AG10803 (cell line): ENCODE measurements at places on chromosomes 1 and 21.

GRCh38 chr1:89594096-89594740, 38.7 kb upstream of the LRRC8C start:
- DNase-seq = no peak

DNA sequence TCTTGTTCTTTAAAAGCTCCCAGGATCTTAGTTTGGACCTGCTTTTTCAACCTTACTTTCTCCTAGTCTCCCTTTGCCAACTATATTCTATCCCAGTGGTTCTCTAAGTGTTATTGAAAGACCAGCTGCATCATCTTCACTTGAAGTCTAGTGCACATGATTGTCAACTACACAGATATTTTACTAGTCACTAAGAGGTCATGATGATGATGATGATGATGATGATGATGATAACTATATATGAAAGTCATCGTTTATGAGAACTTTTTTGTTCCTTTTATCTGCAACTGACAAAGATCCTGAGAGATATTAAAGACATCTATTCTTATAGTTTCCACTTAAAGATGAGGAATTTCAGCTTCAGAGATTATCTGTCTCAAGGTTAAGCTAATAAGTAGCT, 479.0 kb upstream of the ZRANB2 start:
- no peak for DNase-seq

GRCh38 chr1:229192031-229192430, 78.9 kb upstream of the RAB4A start:
- peak; percentile 58 for DNase-seq

DNA sequence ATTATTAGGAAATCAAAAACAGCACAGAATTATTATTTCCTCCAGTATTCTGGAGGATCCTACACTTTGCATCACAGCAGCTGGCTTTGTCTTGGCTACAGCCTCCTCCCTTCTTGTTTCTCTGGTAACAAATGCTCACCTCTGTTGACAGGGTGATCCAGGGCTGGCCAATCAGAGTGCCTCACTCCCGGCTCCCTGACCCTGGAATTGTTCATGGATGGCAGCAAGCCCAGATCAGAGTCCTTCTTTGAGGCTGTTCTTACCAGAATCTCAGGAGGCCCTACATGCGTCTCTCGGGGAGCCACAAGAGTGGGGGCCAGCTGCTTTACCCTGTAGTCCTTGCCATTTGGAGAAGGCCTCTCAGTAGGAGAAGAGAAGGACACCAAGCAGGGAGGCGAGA, 48.4 kb upstream of the IGSF5 start:
- DNase-seq = no peak

GRCh38 chr1:226814751-226815537, 55.5 kb upstream of the PSEN2 start:
- peak; percentile 80 for DNase-seq

DNA sequence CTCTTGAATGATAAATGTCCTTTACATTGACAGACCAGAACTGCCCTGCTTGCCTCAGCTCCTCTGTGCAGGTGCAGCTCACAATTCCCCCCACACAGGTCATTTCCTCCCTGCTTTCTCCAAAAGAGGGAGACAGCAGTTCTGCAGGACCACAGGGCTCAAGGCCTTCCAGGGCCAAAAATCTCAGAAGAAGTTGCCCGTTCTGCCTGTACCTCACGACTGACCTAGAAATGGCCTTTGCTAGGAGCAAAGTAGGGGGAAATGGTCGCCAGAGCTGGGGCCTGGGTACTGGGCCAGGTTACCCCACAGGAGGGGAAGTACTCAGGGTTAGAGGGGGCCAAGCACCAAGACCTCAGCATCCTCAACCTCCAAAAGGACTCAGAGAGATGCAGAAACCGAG, 11.1 kb downstream of the RNU1-2 start:
- DNase-seq = no peak

DNA sequence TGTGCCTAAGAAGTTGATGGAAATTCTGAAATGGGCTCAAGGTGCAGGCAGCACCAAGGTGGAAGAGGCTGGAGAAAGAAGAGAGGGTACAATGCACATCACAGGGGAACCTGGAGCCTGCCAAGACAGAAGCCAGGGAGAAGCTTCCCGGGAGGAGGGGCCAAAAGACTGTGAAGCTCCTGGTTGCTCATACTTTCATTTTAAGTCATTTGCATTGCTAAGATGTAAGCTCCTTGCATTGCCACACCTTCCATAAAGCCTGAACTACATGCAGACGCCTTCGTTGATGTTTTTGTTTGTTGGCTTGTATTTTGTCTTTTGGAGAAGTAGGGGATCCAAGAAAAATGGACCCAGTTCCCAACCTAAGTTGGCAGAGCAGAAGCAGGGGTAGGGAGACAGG, 69.0 kb downstream of the HMGB4 start:
- no peak for DNase-seq

- DNase-seq = peak; percentile 54
Measured at GRCh38 chr1:70767377-70767776, 280.2 kb downstream of the PTGER3 start.

- no peak for DNase-seq
Measured at GRCh38 chr1:156344409-156344808, 6.1 kb downstream of the TSACC start.

DNA sequence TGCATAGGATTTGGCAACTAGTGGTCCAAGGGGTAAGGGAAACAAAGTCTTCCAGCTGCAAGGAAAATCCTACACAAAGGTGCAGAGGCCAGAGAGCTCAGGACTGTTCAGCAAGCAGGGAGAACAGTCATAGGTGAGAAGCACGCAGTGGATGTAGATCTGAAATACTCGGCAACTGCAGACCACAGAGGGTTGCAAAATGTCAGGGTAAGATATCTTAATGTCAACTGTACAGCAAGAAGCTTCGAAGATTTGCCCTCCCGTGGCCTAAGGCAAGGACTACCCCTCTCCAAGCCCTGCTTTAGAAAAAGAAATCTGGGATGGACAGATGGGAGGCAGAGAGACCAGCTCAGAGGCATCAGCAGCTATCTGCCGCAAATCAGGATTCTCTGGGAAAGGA, 153.4 kb upstream of the IRF2BP2 start:
- no peak for DNase-seq

DNA sequence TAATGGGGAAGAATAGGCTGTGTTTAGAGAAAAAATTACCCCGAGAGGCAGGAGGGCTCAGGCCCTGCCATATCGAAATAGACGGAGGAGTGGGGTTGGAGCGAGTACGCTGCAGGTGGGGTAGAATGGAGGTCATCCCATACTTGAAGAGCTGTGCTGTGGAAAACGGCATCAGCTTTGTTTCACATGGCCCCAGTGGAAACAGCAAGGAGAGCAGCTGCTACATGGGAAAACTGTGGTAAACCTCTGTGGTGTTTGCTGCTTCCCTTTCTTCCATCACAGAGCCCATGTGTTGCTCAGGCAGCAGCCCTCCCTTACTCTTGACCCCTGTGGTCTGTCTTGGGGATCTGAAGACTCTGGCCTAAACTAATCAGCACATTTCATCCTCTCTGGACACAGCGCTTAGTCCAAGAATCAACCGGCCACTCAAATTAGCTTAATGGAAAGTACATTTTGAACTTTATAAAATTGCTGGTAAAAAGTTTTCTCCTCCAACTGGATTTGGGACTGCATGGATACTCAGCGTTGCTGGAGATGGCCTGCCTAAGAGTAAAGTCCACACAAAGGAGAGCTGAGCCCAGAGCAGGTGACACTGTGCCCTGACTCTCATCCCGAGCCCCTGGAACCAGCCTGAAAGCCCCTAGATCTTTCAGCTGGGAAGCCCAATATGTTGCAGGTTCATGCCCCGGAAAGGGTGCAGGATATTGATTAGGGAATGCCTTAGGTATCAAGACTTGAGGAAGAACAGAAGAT, 127.1 kb upstream of the GADD45A start:
- DNase-seq = no peak

GRCh38 chr1:13790290-13791030, 90.5 kb downstream of the PRDM2 start:
- DNase-seq = no peak

DNA sequence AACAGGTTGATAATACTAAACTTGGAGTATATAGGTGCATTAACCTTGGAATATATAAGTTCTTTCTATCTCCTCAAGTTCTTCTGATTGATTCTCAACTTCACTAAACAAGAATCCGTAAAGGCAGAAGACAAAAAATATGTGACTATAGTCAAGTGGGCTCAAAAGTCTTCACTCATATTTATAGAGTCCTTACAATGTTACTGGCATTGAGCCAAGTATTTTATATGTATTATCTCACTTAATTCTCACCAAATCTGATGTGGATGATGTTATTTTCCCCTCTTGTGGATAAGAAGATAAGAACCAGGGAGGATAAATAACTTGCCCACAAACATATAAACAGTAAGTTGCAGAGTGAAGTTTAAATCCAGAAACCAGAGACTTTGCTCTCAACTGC, 486.9 kb downstream of the LRRIQ3 start:
- no peak for DNase-seq

- DNase-seq = no peak
Measured at GRCh38 chr1:160192234-160192633, 1.9 kb downstream of the CASQ1 start.

- no peak for DNase-seq
Measured at GRCh38 chr1:208151728-208152598, 92.2 kb downstream of the PLXNA2 start.

DNA sequence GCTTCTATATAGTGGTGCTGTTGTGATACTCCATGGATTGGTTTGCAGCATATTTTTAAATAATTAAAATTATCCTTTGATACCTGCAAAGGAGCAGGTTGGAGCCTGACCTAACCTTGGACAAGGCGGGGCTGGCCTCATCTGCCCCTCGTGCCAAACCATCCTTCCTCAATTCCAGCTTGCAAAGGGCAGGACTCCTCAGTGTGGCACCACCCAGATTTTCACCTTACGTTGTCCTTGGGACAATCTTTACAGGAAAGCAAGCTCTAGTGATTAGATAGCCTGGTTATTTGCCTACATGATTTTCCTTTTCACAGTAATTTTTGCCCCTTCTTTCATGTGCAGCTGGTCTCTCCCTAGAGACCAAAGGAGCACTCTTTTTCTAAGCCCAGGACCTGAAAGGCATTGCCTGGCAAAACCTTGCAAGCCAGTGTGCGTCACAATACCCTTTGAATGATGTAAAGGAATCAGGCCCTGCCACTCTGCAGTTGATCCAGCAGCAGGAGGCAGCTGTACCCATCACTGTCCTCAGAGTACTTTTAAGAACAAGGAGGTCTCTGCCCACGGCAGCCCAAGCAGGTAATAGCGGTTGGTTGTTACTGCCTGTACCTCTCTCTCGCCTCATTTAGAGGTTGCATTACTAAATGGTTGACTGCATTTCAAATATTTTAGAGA, 99.4 kb downstream of the ADSS2 start:
- no peak for DNase-seq

DNA sequence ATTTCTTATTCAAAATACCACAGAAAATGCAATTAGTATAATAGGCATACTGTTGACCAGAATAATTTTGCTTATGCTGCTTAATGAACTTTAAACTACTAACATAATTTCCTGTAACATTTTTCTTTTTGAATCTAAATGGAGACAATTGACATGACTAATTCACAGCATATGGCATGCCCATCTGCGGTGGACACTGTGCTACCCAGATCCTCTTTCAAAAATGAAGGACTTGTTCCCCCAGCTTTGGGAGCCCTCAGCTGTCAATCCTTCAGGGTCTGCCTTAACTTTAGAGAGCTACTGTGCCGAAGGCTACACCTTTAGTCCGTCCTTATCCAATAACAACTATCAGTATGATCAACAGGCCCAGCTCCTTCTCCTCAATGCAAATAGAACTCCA, 789.0 kb downstream of the PLA2G4A start:
- no peak for DNase-seq

- DNase-seq = no peak
Measured at GRCh38 chr1:53477651-53478501, 18.7 kb downstream of the DMRTB1 start.

DNA sequence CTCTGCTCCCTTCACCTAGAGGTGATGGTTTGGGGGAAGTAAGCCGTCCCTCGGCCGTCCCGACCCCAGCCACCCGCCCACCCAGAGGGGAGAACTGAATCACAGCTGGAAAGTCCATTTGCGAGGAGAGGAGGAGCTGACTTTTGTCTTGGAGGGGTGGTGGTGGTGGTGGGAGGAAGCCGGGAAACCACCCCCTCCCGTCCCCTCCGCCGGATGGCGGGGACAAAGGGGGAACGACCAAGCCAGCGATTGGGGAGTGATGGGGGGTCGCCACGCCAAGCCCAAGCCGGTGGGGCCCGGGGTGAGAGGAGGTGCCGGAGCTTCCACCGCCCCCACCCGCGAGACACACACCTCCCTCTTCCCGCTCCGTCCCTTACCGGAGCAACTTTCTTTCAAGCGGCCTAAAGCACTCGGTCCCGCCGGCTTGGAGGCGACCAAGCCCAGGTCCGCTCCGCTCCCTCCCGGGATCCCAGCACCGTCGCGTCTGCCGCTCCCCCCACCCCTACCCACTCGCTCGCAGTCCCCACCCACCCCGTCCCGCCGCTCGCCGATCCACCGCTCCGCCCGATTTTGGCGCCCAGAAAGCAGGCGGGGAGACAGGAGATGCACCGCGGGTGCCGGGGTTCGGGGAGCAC, 540 bp downstream of the ARHGEF2 start:
- no peak for DNase-seq

DNA sequence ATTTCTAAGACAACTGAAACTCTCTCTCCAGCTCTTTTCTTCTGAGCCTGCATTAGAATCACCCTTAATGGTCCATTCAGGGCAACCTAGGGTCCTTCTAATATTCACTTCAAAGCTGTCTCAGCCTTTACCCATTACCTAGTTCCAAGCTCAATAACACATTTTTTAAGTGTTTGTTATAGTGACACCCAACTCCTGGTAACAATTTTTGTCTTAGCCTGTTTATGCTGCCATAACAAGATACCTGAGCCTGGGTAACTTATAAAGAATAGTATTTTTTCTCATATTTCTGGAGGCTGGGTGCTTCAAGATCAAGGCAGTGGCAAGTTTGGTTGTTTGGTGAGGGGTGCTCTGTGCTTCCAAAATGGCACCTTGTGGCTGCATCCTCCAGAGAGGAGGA, 531.5 kb upstream of the USP24 start:
- DNase-seq = no peak

- DNase-seq = no peak
Measured at GRCh38 chr1:182651339-182651724, 33.1 kb downstream of the RGS8 start.

GRCh38 chr1:87169263-87169910, 159.3 kb upstream of the LMO4 start:
- DNase-seq = no peak

GRCh38 chr1:20753589-20753988, 21.1 kb upstream of the SH2D5 start:
- DNase-seq = peak; percentile 18

DNA sequence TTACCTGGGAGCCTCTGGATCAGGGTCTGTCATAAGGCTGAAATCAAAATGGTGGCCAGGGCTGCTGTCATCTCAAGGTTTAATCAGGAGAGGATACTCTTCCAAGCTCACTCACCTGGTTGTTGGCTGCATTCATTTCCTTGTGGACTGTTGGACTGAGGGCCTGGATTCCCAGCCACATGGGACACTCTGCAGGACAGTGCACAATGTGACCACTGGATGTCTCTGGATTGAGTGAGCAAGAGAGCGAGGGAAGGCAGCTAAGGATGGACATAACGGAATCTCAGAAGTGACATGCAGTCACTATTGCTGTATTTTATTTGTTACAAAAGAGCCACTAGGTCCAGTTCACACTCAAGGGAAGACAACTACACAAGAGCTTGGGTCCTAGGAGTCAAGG, 229.1 kb downstream of the S1PR1 start:
- no peak for DNase-seq
